ENCODE measurements at places on chromosomes 2 and 18.

DNA sequence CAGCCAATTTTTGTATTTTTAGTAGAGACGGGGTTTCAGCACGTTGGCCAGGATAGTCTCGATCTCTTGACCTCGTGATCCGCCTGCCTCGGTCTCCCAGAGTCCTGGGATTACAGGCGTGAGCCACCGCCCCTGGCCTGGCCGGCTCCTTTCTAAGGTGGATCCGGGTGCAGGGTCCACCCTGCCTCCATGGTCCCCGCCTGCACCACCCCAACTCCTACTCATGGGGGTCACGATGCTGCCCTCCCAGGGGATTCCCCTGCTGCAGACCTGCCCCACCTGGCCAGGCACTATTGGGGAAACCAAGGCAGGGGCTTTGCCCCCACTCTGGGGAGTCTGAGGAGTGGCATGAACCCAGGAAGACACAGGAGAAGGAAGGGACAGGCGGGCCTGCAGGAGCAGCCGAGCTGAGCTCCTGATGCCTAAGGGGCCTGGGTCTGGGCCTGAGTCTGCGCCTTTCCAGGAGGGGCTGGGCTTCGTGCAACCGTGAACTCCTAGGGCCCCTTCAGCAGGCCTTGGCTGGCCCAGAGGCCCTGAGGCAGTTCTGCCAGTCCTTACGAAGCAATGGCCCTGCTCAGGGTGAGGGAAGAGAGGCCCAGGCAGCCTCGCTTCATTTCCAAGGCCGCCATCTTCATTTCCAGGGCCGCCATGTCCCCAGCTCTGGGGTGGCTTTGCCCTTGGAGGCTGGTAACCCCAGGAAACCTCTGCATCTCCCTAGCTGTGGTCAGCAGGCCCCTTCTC is 67.2 kb upstream of the SMAD7 start:
- DNase-seq: peak; percentile 82

DNA sequence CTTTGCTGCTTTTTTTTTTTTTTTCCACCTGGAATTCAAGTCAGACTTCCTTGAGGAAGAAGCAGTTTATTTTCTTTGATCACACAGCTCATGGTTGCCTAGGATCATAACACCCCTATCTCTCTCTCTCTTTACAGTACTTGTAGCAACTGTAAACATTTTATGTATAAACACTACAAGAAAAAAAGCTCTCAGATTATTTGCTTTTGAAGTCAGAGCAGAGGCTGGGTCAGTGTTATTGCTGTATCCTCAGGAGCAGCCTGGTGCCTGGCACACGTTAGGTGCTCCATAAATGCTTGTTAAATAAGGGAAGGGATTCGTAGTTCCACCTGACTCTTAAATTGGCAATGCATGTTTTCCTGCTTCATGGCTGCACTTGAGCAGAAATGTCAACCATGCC is 221.2 kb downstream of the TGIF1 start:
- no peak for DNase-seq

- DNase-seq: no peak
Measured at GRCh38 chr2:88739985-88740600, 48.6 kb downstream of the RPIA start.

GRCh38 chr2:232027530-232027929 is 66.0 kb downstream of the DIS3L2 start:
- no peak for DNase-seq

GRCh38 chr2:241842620-241843211 is 16.0 kb downstream of the PDCD1 start:
- DNase-seq: peak; percentile 91

GRCh38 chr2:237909075-237909695 is 49.8 kb downstream of the RAMP1 start:
- no peak for DNase-seq

DNA sequence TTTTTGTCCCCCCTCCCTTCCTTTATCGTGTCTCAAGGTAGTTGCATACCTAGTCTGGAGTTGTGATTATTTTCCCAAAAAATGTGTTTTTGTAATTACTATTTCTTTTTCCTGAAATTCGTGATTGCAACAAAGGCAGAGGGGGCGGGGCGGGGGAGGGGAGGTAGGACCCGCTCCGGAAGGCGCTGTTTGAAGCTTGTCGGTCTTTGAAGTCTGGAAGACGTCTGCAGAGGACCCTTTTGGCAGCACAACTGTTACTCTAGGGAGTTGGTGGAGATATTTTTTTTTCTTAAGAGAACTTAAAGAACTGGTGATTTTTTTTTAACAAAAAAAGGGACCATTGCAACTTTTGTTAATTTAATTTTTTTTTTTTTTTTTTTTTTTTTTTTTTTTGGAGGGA is 2.1 kb downstream of the SOX11 start:
- DNase-seq: no peak

DNA sequence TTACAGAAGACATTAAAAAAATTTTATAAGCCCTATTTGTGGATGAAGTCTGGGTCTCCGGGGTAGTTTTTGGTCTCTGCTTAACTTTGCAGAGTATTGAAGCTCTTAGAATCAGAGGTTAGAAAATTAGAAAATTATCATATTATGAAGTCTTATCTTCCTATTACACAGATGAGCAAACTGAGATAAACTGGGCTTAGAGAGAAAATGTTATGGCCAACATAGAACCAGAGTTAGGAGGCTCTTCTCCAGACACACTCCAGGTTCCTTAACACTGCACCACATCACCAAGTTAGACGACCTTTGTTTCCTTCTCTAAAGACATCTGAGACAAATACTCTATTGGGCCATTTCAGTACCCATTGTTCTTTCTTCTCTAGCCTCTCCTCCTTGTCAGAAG is 36.7 kb upstream of the NEB start:
- no peak for DNase-seq

GRCh38 chr18:49238433-49239042 is 221.9 kb downstream of the DYM start:
- DNase-seq: no peak

GRCh38 chr2:81206216-81206615 is 901.7 kb upstream of the LRRTM1 start:
- DNase-seq: no peak

- no peak for DNase-seq
Measured at GRCh38 chr2:174120346-174120745, 128.0 kb downstream of the OLA1 start.

GRCh38 chr18:9422816-9423519 is 52.3 kb upstream of the RALBP1 start:
- no peak for DNase-seq

DNA sequence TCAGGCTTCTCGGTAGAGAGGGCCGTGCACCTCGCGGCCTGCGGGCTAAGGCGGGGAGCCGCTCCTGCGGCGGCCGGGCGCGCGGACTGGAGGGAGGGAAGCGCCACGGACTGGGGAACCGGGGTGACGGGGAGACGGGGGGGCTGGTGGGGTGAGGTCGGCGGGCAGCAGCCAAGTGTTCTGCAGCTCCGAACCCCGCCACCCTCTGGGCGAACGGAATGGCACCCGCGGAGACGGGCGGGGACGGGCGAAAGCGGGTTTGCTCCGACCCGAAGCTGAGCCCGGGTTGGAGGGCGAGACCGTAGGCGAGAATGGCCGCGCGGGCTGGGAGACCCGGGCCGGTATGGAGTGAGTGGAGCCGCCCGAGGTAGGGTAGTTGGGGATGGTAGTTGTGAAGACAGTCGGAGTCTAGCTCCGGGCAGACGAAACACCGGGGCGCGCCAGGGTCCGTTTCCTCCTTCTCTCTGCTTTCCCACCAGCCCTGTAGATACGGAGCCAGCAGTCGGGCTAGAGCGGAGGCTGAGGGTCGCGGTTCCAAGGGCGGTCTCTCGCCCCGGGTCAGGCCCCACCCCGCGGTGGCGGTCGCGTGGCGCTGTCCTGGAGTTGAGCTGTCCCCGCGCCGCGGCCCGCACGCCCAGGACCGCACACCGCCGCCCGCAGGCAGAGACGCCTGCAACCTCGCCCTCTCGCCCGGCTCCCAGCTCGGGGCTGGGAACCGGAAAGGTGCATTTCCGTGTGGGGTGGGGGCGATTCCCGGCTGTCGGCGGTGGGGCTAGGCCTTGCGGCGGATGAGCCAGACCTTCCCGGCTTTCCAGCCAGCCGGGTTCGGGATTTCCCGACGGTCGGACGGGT is 160.3 kb upstream of the SIX2 start:
- no peak for DNase-seq

- DNase-seq: peak; percentile 92
Measured at GRCh38 chr2:218010140-218010983, 7.6 kb upstream of the TNS1 start.

GRCh38 chr2:160254189-160254762 is 54.2 kb upstream of the ITGB6 start:
- no peak for DNase-seq

- DNase-seq: peak; percentile 71
Measured at GRCh38 chr2:129782633-129782990, 196.9 kb upstream of the RAB6C start.

DNA sequence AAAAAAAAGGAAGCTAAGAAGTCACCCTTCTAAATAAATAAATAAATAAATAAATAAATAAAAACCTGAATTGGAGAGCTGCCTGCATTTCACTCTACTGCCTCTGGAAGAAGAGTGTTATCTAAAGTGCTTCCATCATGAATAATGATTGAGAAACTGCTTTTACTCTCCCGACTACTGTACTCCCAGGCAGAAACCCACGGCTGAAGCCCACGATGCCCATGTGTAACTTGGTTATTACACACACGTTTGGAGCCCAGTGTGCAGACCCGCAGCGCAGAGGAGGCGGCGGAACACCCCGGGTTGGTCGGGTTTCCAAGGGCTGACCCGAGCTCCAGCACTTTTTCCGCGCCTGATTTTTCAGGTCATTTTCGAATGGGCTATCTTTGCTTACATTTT is 697 bp upstream of the SPATS2L start:
- DNase-seq: no peak

DNA sequence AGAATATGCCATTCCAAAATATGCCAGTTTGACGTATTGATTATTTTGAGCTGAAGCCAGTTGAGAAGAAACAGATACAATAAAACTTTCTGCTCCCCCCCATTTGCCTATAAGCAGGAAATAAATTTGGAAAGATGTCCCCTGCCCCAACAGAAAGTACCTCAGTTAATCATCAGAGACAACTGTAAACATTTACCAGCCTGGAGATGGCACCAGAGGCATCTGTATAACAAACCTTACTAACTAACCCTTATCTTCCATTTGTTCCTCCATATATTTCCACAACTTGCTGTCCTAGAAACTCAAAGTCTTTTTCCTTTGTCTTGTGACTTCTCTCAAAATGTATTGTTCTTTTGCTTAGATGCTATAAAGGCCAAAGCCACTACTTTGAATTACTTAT is 93.8 kb downstream of the AKAIN1 start:
- no peak for DNase-seq

DNA sequence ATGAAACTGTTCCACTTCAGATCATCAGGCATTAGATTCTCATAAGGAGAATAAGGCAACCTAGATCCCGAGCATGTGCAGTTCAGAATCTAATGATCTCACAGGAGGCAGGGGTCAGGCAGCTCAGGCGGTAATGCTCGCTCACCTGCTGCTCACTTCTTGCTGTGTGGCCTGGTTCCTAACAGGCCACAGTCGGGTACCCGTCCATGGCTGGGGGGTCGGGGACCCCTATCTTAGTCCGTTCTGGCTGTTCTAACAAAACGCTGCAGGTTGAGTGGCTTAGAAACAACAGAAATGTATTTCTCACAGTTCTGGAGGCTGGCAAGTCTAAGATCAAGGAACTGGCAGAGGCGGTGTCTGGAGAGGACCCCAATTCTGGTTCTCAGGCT is 79.2 kb downstream of the ASB1 start:
- DNase-seq: peak; percentile 24

GRCh38 chr2:43207553-43208300 is 18.7 kb downstream of the ZFP36L2 start:
- no peak for DNase-seq

- peak; percentile 78 for DNase-seq
Measured at GRCh38 chr2:10983711-10984110, 72.0 kb downstream of the KCNF1 start.

DNA sequence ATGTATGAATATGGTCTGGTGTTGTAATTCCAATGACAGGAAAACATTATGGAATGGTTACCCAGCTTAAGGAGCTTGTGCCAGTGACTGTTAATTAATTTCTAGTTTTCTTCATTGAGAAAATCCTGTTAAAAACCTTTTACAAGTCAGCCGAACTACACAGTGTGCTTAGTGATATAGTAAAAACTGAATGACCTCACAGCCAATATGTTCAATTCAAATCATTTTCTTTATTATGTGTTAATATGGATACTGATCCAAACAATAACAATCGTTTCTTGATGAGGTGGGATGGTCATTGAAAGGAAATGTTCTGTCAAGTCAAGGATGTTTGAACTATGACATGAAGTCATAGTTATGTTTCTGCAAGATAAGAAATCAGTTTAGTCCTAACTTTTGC is 41.6 kb upstream of the RMDN2 start:
- no peak for DNase-seq

- DNase-seq: peak; percentile 90
Measured at GRCh38 chr2:62293490-62294271, 97.8 kb downstream of the B3GNT2 start.

GRCh38 chr2:179201869-179202268 is 62.8 kb downstream of the SESTD1 start:
- DNase-seq: no peak

DNA sequence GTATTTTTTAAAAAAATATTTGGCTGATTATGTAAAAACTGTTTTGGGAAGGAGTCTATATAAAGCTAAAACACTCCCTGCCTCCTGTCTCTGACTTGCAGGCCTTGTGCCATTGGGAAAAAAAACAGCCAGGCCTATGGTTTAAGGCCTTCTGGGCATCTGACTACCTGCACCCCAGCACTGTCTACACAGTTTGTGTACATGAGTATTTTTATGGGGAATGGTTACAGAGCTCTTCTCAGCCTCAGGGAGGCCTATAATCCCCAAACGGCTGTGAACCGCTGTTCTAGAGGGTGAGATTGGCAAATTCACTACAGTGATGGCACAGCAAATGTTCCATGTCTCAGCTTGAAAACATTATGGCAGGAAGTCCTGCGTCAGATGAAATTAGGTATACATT is 96.1 kb downstream of the LTBP1 start:
- DNase-seq: no peak

GRCh38 chr2:38740851-38741731 is 10.1 kb downstream of the SRSF7 start:
- no peak for DNase-seq

DNA sequence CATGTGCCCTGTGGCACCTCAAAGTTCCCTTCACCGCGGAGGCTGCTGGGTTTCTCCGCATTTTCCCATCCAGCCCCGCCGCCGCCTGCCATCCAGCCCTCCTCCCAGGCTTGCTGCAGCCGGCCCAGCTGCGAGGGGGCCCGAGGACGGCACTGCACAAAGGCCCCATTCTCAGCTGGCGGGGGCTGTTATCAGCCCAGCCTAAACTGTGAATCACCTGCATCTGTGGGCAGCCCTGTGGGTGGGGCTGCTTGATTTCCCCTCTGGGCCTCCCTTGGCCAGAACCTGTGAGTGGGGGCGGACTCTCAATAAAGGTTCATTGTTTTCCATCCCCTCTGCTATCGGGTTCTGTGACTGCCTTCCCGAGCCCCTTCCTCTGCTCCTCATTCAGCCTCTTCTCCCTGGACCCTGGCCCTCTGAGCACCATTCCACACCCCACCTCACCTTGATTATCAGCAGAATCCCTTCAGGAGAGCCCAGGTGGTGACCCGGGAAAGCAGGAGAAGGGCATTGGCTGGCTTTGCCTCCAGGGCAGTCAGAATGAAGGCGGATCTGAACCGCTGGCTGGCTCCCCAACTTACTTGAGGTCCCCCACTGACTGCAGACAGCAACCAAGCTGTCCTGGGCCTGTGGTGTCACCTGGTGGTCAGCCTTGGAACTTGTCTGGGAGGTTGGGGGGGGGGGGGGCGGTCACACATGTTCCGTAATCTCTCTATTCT is 204.5 kb downstream of the ZFP36L2 start:
- DNase-seq: no peak

All from mesenteric fat pad (tissue), 1 donor.